Dermis lymphatic vessel endothelial cell (primary cell): ENCODE measurements at places on chromosomes 16 and 17. TPM values are rescaled to one million over a fixed set of nuclear protein-coding genes. Genes with fewer than 3 reads are reported as not detected.

The TP53TG3F gene
- total RNA-seq, result not detected in 2 replicates

The LLGL2 gene
- total RNA-seq, result 10.5 and 15.0 TPM in 2 replicates

The NME2 gene
- 576 and 680 TPM in 2 replicates for total RNA-seq

The ALOX12B gene
- total RNA-seq, result not detected in 2 replicates

The DNASE1L2 gene
- 0.22 and 0.26 TPM in 2 replicates for total RNA-seq

The PRRT2 gene
- under 0.01 and 0.09 TPM in 2 replicates for total RNA-seq

The DUSP14 gene
- total RNA-seq, result 17.5 and 17.7 TPM in 2 replicates

The FN3K gene
- 3.8 and 4.2 TPM in 2 replicates for total RNA-seq

The PRSS53 gene
- 0.33 and 0.43 TPM in 2 replicates for total RNA-seq

The WNT3 gene
- 0.65 and 0.86 TPM in 2 replicates for total RNA-seq

The MMP15 gene
- total RNA-seq, result 3.8 and 5.6 TPM in 2 replicates

The SLC13A2 gene
- total RNA-seq, result not detected in 2 replicates

The MT4 gene
- total RNA-seq, result not detected in 2 replicates

The CORO1A gene
- total RNA-seq, result 0.76 and 1.5 TPM in 2 replicates

The TLCD1 gene
- 0.34 and 1.2 TPM in 2 replicates for total RNA-seq

The ZPBP2 gene
- not detected in 2 replicates for total RNA-seq

The ADAD2 gene
- total RNA-seq, result not detected in 2 replicates

The ASB16 gene
- total RNA-seq, result not detected in 2 replicates

The PRSS8 gene
- not detected in 2 replicates for total RNA-seq

The NACA2 gene
- not detected in 2 replicates for total RNA-seq

The KCNH6 gene
- under 0.01 TPM in 1 of 2 replicates, not detected in the other for total RNA-seq

The LRRC37A gene
- 1.1 and 1.5 TPM in 2 replicates for total RNA-seq

The ADGRG1 gene
- total RNA-seq, result 4.3 and 12.2 TPM in 2 replicates

The EFNB3 gene
- 0.33 and 0.52 TPM in 2 replicates for total RNA-seq

The TCAP gene
- total RNA-seq, result 0.60 and 0.65 TPM in 2 replicates

The METTL23 gene
- 20.6 and 26.0 TPM in 2 replicates for total RNA-seq

The CSF3 gene
- 0.09 TPM in 1 of 2 replicates, not detected in the other for total RNA-seq

The KRTAP2-3 gene
- total RNA-seq, result not detected in 2 replicates

The TAOK1 gene
- total RNA-seq, result 48.1 and 58.1 TPM in 2 replicates

The ABCC6 gene
- 0.17 and 1.1 TPM in 2 replicates for total RNA-seq

The ACAP1 gene
- total RNA-seq, result 0.43 TPM in 1 of 2 replicates, not detected in the other

The MSL1 gene
- 36.4 and 40.8 TPM in 2 replicates for total RNA-seq

The CMTM1 gene
- total RNA-seq, result 1.8 and 2.1 TPM in 2 replicates

The KRT24 gene
- not detected in 2 replicates for total RNA-seq

The OR3A1 gene
- not detected in 2 replicates for total RNA-seq

The SOX8 gene
- 0.33 and 0.34 TPM in 2 replicates for total RNA-seq

The DPEP3 gene
- total RNA-seq, result 0.09 and 0.11 TPM in 2 replicates

The USP10 gene
- total RNA-seq, result 34.9 and 37.1 TPM in 2 replicates

The KRT9 gene
- total RNA-seq, result not detected in 2 replicates

The SLC5A10 gene
- not detected in 2 replicates for total RNA-seq

The AMZ2 gene
- total RNA-seq, result 28.0 and 29.6 TPM in 2 replicates

The KRT31 gene
- not detected in 2 replicates for total RNA-seq

The TMEM238L gene
- not detected in 2 replicates for total RNA-seq

The TRPV3 gene
- under 0.01 TPM in 1 of 2 replicates, not detected in the other for total RNA-seq

The VKORC1 gene
- total RNA-seq, result 55.5 and 61.9 TPM in 2 replicates

The LGALS9 gene
- 27.6 and 35.3 TPM in 2 replicates for total RNA-seq

The ALOX15B gene
- not detected in 2 replicates for total RNA-seq

The RHBDL3 gene
- under 0.01 TPM in 2 replicates for total RNA-seq

The CIAO3 gene
- 23.0 and 30.9 TPM in 2 replicates for total RNA-seq

The TAX1BP3 gene
- 160 and 180 TPM in 2 replicates for total RNA-seq
